ENCODE measurements at places on chromosomes 2 and 18.

GRCh38 chr18:76522122-76522503, 27.1 kb upstream of the ZNF516 start:
- DNase-seq: no peak

GRCh38 chr2:240569523-240569997, 1.3 kb downstream of the RNPEPL1 start:
- DNase-seq: peak; percentile 22

- DNase-seq: no peak
These were observed 8.2 kb downstream of the ZFP36L2 start for GRCh38 chr2:43218155-43218701.

- peak; percentile 24 for DNase-seq
These were observed 48.9 kb downstream of the TSN start for GRCh38 chr2:121804340-121804739.

DNA sequence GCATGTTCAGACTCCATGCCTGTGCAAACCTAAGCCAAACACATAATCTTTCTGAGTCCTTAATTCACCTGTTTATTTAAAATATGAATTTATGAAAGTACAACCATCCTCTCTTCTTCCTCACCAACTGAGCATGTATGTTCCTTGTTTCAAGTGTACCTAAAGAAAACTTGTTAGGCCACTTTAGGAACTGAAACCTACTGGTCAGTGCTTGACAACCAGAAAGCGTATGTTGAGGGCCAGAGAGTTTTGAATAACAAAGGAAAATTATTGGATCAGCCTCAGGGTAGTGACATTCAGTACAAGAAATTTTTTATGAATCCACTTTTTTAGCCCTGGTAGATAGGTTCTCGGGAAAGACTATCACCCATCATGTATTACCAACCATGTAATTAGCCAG, 847.6 kb upstream of the CELF4 start:
- DNase-seq: no peak

GRCh38 chr2:128017561-128017960, 10.3 kb downstream of the SAP130 start:
- DNase-seq: no peak

DNA sequence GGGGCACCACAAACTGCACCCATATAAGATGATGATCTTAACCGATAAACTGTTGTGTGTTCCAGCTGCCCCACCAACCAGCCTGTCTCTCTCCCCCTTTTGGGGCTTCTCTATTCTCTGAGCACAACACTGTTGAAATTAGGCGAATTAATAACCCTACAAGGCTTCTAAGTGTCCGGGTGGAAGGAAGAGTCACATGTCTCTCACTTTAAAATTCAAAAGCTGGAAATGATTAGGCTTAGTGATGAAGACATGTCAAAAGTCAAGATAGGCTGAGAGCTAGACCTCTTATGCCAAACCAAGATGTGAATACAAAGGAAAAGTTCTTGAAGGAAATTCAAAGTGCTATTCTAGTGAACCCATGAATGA, 782.1 kb downstream of the MBD2 start:
- no peak for DNase-seq

DNA sequence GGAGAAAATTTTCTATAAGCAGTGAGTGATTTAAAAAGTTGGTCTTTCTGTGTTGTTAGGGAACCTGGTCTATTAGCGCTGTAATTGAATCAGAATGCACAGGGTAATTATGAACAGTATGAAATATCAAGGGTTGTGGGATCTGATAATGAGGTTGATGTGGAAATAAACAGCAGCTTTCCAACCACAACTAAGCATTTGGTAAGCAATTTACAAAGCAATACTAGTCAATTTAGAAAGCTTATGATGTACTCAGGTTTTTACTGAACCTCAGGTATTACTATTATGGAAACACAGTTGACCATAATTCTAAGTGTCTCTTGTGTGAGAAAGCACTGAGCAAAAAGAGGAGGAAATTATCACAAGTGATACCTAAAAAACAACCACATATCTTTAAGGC, 11.0 kb upstream of the SMCHD1 start:
- DNase-seq: no peak

GRCh38 chr2:50838316-50838715, 193.6 kb downstream of the NRXN1 start:
- DNase-seq: no peak

GRCh38 chr2:134148843-134149472, 104.9 kb upstream of the MGAT5 start:
- no peak for DNase-seq

DNA sequence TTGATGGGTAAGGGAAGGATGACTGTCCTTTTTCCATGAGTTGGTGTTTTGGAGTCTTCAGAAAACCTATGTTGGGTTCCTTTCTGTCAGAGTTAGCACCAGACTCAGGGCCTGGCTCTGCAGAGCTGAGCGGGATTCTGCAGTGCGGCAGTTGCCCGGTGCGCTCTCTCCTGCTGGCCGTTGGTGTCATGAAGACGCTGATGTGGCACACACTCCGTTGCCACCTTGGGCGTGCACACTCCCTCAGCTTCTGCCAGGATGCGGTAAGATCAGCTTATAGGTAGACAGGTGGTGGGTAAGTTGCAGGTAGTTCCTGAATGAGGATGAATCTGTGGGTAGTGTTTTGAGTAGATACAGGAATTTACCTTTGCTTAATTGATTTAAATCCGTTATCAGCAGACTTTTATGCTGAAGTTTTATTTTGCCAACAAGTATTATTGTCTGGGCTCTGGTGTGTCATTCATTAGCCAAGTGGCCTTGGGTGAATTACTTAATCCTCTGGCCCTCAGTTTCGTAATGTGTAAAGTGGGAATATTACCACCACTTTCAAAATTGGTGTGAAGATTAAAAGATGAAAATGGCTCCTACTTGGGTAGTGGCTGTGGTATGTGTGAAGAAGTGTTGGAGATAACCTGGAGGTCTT, 26.8 kb downstream of the DGKD start:
- DNase-seq: no peak

DNA sequence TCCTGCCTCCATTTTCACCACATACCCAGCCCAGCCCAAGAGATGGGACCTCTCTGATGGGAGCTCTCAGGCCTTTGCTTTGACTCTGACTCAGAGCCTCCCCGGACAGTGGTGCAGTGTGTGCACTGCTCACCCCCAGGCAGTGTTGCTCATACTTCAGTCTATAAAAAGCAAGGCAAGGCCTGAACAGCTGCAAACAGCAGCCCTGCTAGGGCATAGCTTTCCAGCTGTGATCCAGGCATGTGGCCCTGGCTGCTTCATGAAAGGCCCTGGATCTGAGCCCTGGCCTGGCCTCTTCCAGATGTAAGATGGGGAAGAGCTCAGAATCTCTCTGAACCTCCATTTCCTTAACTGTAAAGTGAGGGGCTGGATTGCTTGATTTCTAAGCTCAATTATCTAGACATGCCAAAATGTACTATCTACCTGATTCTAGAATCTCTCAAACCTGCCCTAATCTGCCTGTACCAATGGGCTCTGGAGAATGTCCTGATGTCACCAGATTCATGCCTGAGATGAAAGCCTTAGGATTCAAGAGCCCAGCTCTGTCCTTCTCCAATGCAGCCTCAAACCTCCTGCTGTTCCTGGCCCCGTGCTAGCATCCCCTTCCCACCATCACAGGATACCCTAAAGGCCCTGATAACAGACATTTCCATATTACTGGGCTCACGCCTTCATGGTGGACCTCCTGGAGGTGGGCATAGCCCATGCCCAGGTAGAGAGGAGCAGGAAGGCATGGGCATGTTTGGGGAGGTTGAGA, 206.9 kb downstream of the ARL4C start:
- DNase-seq: peak; percentile 62

GRCh38 chr18:50696436-50696835, 123.4 kb downstream of the MRO start:
- no peak for DNase-seq

GRCh38 chr18:63301434-63301833, 18.1 kb downstream of the BCL2 start:
- DNase-seq: no peak

- DNase-seq: no peak
These were observed 659.9 kb upstream of the ID2 start for GRCh38 chr2:8021921-8022320.

- no peak for DNase-seq
These were observed 263.4 kb downstream of the PTPRM start for GRCh38 chr18:7830468-7830867.

DNA sequence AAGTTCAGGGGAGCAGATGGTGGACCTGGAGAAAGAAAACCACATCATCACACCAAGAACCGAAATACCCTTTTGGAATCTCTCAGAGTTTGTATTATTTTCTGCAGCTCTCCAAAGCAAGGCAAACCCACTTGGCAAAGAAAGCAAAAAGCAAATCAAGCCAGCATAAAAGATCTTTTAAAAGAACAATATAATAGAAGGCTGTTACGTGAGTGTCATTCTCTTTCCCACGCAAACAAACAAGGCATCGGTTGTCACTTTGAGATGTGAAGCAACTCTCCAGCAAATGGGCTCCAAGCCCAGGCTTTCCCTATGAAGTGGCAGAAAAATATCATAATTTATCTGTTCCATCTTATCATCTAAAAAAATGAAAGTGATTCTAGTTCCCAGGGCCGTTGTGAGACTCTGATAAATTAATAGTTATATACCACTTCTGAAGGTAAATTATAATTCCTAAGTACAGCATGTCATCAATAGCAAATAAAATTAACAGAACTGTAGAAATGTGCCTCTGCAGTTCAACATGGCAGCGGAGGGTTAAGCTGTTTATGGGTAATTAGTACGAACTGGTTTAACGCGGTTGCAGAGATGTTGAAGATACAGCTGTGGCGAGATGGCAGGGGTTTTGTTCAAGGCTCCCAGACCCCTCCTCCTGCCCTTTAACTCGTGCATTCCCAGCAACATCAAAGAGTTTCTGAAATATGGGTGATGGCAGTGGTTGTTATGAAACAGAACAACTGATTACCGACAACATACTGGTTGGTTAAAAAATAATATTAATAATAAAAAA, 89.2 kb downstream of the EPHA4 start:
- DNase-seq: no peak

- no peak for DNase-seq
These were observed 172.0 kb upstream of the SIX3 start for GRCh38 chr2:44769349-44770011.

GRCh38 chr18:78953566-78953965, 26.1 kb upstream of the SALL3 start:
- DNase-seq: no peak

GRCh38 chr2:23745726-23746105, 181.2 kb downstream of the ATAD2B start:
- DNase-seq: no peak

DNA sequence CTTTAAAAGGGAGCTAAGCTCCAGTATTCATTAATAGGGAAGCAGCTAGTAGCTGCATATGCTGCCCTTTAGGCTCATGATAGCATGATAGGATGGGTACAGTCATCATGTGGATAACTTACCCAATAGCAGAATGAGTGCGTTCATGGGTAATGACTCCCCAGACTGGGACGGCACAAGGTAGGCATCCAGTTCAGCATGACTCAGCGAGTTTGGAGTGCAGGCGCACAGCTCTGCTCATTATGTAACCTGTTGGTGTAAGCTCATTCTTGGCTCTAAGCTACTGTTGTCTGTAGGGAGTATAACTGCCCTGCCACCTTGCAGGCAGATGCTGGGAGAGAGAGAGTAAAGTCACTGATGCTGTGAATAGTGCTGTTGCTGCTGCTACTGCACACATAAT, 209.2 kb upstream of the SYT4 start:
- DNase-seq: no peak

DNA sequence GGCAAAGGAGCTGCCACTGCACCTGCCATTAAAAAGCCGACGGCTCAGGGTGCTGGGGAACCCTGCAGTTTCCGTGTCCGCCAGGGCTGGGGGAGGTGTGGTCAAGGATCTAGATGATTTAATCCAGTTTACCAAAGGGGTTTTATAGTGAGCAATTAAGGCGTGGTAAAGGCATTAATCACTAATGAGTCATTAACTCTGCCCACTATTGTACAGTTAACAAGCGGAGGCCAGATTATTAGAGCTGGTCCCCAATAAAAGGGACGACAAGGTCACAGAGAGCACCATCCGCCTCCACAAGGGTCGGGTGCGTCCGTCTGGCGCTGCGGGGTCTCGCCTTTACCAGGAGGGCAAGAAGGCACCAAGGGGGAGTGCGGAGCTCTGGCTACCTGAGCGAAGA, 9.6 kb downstream of the RAX start:
- DNase-seq: no peak

GRCh38 chr2:131056932-131057287, 36.4 kb downstream of the FAM168B start:
- DNase-seq: no peak

DNA sequence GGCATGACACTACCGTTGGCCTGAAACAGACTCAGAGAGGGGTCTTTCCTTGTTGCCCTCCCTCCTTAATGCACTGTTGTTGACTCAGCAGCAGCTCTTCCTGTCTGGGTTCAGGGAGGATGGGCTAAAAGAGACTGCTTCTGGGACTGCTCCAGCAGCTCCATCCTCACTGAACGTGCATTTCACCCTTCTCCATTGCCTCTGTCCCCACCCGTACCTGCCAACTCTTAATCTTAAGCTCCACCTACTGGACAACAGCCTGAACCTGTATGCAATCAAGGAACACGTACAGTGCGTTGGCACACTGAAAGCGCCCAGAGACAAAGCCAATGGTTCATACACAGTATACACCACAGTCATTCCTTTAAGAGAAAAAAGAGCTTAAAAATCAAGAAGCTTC, 230.8 kb upstream of the RAB6C start:
- no peak for DNase-seq

DNA sequence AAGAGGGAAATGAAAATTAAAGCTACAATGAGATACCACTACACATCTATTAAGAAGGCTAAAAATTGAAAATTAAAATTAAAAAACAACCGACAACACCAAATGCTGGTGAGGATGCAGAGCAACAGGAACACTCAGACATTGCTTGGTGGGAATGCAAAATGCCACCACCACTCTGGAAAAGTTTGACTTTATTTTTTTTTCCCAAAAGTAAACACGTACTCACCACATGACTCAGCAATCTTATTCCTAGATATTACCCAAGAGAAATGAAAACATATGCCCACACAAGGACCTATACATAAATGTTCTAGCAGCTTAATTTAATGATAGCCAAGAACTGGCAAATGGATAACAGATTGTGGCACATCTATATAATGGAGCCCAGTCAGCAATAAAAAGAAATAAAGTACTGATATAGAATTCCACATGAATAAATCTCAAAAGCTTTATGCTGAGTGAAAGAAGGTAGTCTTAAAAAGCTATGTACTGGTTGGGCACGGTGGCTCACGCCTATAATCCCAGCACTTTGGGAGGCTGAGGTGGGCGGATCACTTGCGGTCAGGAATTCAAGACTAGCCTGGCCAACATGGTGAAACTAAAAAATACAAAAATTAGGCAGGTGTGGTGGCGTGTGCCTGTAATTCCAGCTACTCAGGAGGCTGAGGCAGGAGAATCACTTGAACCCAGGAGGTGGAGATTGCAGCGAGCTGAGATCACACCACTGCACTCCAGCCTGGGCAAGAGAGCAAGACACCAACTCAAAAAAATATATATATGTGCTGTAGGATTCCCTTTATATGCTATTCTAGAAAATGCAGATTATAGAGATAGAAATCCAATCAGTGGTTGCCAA, 4.2 kb upstream of the PROC start:
- no peak for DNase-seq

- no peak for DNase-seq
These were observed 108.5 kb downstream of the TMEM18 start for GRCh38 chr2:568639-569235.

- no peak for DNase-seq
These were observed 140.2 kb downstream of the TGIF1 start for GRCh38 chr18:3590096-3590630.
